ENCODE measurements at places on chromosomes 1 and 21.
A peak's percentile ranks its signal among the peaks of the same experiment; 100 is the strongest.

GRCh38 chr1:214233856-214234634, 46.9 kb upstream of the SMYD2 start:
- no peak for DNase-seq

DNA sequence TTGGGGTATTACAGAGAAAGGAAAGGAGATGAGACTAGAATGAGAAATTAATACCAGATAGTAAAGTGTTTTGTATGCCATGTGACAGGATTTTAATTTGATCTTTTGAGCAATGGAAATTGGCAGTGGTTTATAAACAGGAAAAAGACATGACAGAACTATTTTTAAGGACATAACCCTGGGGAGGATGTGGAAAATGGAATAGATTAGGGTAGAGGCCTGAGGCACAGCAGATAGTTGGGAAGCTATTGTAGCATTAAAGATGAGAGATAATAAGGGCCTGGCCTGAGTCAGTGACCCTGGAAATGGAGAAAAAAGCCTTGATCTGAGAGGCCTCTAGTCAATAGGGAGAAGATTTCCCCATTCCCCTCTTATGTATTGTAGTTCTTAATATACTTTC, 22.1 kb upstream of the KCNA3 start:
- DNase-seq = no peak

- DNase-seq = no peak
These were observed 19.0 kb downstream of the BTG2 start for GRCh38 chr1:203324105-203325025.

DNA sequence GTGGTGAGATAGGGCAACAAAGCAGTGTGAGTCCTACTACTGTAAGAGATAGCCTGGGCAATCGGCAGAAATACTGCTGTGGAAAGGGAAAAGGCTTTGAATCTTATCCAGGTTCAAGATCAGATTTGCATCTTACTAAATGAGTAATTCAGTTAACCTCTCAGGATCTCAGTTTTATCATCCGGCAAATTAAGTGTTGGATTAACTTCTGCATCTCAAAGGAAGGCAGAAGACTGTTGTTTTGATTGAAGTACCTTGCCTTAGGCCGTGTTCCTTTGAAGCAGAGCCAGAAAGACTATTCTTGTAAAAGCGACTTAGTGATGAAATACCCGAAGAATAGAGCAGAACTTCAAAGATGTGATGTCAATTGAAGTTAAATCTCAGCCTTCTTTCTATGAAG, 612.9 kb upstream of the USP24 start:
- no peak for DNase-seq

- peak; percentile 68 for DNase-seq
These were observed at the start of gene MANEAL for GRCh38 chr1:37793773-37794371. Gene MANEAL (plus strand): TSS chr1:37793847. CDS start chr1:37794183, 336 bp downstream.

DNA sequence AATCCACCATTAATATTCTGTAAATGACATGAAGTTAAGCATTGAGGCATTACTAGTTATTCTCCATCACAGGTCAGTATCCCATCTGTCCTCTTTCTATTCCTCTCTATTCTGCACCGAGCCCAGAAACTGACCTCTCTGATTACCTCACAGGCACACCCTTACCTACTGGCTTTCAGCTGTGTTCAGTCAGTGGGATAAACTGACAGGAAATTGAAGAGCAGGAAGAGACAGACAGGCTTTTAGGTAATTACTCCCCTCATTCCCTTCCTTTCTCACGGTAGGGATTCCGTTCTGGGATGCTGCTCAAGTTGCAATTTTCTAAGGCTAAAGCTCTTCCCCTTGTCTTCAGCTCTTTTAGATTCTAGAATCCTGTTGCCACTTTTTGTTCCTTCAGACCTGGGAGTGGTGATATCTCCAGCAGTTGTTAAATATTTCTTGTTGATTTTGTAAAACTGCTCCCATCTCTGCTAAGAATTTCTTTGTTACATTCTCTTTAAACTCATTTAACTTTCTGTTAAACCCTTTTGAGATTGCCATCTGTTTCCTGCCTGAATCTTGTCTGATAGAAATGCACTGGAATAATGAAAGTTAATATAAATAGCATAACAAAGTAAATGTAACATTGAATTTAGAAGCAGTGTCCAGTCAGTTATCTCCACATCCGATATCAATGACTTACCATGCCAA, 1063.4 kb downstream of the PLA2G4A start:
- DNase-seq = no peak

DNA sequence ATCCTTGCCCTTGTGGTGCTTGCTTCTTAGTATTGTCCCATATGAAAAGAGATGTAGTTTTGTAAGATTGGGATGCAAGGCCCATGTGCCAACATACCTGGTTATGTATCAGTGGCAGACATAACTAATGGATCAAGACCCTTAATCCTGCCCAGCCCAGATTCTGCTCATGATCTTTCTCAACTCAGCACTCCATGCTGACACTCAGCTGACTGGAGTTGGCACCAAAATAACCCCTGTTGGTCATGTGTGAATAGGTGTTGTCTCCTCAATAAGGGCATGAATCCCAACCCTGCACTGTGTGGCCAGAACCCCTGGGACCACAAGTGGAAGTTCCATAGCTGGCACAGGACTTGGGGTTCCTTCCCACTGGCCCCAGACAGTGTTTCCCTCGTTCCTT, 13.9 kb upstream of the CNR2 start:
- DNase-seq = peak; percentile 37

DNA sequence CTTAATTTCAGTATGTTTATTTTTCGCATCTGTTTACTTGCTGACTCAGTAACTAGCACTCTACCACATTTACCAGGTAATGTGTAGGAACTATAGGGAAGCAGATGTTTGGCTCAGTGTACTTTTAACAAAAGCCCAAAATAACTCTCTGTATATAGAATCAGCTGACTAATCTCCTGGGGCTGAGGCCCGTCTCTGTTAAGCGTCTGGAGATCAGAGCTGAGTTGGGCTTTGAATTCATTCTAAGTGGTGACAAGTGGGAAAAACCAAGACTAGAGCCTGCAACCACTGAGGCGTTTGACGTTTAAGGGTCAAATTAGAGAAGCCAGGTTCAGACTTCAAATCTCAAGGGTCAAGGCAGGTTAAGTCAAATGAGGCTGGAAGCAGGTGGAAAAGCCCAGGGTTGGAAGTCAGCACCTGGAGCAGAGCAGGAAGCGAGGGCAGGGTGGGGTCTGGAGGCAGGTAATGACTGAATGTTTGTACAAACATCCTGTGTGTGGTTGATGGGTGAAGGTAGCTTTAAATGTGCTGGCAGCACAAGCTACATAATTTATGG, 56.8 kb upstream of the LYST start:
- DNase-seq = no peak

- DNase-seq = no peak
These were observed 673.6 kb upstream of the USP24 start for GRCh38 chr1:55888685-55889317.

- no peak for DNase-seq
These were observed 19.8 kb downstream of the ESPN start for GRCh38 chr1:6444377-6444776.

Data from tibial artery (tissue), 4 donors.